ENCODE measurements at places on chromosomes 11 and 22.

DNA sequence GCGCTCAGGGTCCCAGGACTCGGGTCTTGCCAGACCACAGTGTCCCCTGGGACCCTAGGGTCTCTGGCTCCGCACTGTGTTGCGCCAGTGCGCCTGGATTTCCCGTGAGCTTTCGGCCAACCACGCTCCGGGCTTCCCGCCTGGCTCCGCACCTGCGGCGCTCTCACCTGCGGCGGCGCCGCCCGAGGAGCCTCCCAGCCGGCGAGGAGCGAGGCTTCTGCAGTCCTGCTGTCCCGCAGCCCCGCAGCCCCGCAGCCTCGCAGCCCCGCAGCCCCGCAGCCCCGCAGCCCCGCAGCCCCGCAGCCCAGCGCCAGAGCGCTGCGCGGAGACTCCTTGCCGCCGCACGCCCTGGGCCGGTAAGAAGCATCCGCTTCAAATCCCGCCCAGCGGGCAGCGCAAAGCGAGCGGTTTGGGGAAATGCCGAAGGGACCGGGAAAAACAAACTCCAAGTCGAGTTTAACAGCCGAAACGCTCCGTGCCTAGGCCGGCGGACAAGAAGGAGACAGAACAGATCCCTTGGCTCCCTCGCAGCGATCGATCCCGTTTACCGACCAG, 939 bp downstream of the ALX4 start:
- DNase-seq = no peak

GRCh38 chr11:71931245-71931602, 2.4 kb downstream of the RNF121 start:
- no peak for DNase-seq

DNA sequence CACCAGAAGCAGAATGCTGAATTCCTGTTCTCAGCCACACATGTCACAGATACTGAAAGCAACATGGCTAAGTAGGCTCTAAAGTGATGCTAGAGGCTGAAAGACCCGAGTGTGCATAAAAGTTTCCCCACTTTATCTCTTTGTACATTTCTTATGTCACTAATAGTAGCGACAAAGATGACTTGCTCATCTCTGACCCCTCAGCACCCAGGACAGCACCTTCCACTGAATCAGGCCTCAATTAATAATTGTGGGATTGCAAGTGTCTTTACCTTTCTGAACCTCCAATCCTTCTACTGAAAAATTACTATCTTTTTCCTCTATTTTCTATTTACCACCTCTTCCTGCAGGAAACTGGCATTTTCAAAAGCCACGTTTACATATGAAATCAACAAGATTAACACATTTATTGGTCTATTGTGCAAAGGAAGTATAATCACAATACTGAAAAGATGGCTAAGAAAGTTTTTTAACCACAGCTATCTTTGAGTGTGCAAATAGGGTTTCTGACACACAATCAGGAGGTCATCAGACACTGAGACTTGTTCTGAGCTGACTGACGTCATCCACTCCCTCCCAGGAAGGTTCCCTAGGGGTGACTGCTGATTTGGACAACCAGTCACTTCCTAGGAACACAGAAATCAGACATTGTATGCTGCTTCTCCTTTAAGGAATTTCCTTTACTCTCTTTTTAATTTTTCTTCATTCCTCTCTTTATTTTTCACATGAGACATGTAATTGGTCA, 213.9 kb upstream of the ISX start:
- no peak for DNase-seq

- DNase-seq = peak; percentile 57
Measured at GRCh38 chr11:2700415-2701211, 819 bp upstream of the KCNQ1OT1 start.

DNA sequence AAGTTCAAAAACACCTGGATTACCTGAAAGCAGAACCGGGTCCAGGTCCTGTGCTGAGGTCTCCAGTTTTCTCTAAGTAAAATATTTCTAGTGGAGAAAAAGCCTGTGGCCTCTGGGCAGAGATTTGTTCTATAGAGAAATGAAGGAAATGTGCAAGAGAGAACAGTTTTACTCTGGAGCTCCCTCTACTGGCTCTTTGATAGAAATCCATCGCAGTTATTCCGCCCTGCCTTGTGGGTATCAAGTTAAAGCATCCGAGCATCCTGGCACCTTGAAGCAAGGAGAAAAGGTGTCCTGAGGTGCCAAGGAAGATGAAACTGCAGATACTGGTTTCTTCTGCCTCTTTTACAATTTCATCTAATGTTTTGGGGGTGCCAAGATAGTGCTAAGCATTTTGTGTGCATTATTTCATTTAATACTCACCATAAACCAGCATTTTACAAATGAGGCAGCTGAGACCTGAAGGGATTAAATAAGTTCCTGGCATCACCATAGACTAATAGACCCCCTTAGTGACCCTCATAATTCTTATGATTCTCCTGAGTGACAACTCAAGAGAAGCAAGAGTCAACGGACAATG, 113.1 kb upstream of the HSD17B12 start:
- DNase-seq = no peak

DNA sequence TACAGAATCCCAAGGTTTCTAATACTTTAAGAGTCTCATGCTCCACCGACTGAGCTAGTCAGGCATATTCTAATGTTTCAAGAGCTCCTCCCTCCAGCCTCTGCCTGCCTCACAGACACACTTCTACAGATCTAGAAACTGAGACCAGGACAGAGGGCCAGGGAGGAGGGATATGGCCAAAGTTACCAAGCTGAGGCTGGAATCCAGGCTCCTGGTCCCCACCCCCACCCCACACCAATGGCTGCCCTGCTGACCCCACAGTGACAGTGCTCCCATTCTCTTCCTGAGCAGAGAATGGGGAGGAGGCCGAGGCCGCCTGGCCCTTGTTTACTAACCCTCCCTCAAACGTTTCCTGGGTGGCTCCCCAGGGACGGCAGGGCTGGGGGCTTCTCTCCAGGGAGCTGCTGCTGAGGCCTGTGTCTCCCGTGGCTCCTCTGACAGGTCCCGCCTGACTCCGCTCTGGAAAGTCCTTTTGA, 2.2 kb downstream of the PLEKHB1 start:
- no peak for DNase-seq

DNA sequence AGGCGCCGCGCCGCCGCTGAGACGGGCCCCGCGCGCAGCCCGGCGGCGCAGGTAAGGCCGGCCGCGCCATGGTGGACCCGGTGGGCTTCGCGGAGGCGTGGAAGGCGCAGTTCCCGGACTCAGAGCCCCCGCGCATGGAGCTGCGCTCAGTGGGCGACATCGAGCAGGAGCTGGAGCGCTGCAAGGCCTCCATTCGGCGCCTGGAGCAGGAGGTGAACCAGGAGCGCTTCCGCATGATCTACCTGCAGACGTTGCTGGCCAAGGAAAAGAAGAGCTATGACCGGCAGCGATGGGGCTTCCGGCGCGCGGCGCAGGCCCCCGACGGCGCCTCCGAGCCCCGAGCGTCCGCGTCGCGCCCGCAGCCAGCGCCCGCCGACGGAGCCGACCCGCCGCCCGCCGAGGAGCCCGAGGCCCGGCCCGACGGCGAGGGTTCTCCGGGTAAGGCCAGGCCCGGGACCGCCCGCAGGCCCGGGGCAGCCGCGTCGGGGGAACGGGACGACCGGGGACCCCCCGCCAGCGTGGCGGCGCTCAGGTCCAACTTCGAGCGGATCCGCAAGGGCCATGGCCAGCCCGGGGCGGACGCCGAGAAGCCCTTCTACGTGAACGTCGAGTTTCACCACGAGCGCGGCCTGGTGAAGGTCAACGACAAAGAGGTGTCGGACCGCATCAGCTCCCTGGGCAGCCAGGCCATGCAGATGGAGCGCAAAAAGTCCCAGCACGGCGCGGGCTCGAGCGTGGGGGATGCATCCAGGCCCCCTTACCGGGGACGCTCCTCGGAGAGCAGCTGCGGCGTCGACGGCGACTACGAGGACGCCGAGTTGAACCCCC, 798 bp downstream of the BCR start:
- DNase-seq = no peak

GRCh38 chr11:94049351-94049750, 28.2 kb downstream of the HEPHL1 start:
- no peak for DNase-seq

- DNase-seq = no peak
Measured at GRCh38 chr11:61270354-61271076, 24.6 kb downstream of the VWCE start.

GRCh38 chr11:64744544-64745188, 724 bp upstream of the RASGRP2 start:
- DNase-seq = no peak

DNA sequence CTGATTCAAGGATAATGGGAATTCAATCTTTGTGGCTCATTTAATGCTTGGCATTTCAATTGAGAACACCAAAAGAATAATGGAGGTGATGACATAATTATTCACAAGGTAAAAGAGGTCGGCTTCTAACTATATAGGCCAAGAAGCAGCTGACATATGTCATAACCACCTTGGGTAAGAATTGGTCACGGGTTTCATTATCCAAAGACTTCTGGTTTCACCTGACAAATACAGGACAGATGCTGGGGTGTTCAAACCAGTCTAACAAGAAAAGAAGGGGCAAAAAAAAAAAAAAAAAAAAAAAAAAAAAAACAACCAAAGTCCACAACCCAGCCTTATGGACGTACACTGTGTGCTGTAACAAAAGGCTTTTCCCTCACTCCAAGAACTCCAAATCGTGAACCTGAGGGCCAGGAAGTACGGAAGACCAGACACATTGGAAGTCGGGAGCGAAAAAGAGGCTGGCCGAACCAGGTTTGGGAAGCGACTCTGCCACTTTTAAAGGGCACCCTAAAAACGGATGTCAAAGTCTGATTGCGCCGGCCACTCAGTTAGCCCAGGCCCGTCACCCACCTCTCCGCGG, 385 bp downstream of the HARBI1 start:
- DNase-seq = no peak

GRCh38 chr11:78244546-78245255, 56.0 kb downstream of the USP35 start:
- DNase-seq = no peak

GRCh38 chr11:97332271-97332670, 942.5 kb downstream of the JRKL start:
- no peak for DNase-seq

- no peak for DNase-seq
Measured at GRCh38 chr11:110509472-110509871, 79.7 kb downstream of the FDX1 start.

- no peak for DNase-seq
Measured at GRCh38 chr11:101706541-101706940, 122.7 kb upstream of the TRPC6 start.

- no peak for DNase-seq
Measured at GRCh38 chr11:47587039-47587716, 700 bp downstream of the FAM180B start.

DNA sequence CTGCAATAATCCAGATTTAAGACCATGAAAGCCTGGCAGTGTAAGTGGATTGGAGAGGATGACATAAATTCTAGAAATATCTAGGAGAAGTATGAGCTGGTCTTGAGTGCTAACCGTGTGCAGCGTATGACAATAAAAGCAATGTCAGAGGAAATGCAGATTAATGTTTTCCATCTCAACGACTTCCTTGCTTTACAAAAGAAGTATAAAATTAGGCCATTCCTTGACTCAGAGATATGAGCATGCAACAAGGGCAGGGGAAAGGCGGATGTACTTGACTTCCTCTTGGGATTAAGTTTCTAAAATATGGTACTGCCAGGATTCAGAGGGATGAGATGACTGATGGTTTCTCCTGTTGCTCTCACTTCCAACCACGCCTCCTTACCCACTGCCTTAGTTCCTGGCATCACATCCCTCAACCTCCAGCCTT, 32.3 kb downstream of the ADAMTS15 start:
- no peak for DNase-seq

DNA sequence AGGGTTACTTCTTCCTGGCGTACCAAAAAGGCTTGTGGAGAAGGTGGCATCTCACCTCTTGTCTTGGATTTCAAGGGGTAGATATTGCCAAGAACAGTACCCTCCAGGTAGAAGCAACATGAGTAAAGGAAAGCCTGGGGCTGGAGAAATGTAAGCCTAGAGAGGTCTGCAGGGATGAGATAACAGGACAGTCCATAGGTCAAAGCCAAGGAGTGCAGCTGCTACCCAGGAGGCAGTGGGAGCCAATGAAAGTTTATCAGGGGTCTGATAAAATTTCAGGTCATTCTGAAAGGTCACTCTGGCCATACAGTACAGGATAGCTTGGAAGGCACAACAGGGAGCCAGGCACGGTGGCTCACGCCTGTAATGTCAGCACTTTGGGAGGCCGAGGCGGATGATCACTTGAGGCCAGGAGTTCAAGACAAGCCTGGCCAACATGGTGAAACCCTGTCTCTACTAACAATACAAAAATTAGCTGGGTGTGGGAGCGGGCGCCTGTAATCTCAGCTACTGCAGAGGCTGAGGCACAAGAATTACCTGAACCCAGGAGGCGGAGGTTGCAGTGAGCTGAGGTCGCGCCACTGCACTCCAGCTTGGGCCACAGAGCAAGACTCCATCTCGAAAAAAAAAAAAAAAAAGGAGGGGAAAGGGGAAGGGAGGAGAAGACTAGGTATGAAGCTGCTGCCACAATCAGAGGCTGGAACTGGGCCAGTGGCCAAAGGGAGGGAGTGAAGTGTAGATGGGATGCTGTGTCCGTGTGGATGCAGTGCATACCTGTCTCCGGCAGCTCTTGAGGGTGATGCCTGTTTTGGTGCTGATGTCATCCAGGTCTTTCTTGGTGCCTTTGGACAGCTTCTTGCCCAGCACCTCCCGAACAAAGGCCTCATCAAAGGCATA, 1.2 kb downstream of the FIBP start:
- no peak for DNase-seq
